ENCODE measurements at places on chromosomes 3 and 15.

GRCh38 chr3:130900959-130901358 lies 7.1 kb downstream of the ATP2C1 start:
- DNase-seq: no peak

- peak; percentile 6 for DNase-seq
These were observed at the start of gene STXBP5L for GRCh38 chr3:120908030-120908794. STXBP5L (plus strand) TSS chr3:120908205; CDS start chr3:120909579, 1,374 bp downstream.

DNA sequence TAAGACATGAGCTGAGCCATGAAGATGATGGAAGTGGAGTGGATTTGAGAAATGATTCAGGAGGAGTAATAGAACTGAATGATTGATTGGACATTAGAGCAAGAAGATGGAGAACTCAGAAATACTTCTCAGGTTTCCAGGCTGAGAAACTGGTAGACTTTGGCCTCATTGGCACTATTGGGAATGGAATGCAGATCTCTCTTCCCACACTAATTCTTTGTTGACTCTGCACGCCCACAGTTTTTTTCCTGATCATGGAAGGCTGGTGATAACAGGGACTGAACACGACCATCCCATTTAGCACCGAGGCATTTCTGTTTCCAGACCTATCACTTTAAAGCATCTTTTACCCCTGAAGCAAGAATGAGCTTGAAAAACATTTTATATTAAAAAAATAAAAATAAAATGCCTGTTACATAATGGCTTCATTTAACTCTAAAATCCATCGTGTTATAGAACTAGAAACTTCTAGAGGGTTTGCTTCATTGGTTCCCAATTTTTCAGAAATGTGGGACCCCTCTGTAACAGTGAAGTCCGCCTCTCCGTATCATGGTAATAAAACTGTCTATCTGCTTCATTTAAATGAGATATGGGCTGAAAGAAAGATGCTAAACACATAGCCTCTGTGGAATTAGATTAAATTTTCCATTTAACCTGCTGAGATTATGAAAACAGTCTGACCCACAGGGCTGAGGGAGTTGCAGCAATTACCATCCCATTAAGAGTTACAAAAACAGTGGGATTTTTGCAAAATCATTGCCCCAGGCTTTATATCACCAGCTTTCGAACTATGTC lies 562.0 kb upstream of the CFAP20DC start:
- no peak for DNase-seq

DNA sequence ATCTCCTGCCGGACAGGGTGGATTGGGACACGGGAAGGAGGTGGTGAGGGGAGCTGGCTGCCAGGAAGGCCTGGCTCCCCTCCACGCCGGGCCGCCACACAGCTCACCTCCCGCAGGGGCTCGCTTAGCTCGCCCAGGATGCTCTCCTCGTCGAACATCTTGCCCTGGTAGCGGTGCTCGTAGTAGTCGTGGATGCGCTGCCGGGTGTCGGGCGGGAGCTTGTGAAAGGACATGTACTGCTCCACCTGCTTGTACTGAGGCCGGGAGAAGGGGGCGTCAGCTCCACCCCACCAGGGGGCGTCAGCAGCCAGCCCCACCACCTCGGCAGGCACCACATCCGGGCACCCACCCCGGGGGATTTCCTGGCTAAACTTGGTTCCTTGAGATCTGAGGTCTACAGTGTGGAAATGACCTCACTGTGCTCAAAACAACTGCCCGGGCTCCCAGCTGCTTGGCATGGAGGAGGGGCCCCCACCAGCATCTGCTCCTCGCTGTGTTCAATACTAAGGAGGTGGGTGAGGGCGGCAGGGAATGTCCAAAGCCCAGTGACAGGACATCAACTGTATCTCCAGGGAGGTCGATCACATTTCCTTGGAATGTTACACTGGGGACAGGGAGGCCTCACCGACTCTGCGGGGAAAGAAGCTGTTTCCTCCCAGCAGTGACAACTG lies 43.4 kb downstream of the HCN4 start:
- DNase-seq: no peak

- DNase-seq: no peak
These were observed 17.0 kb upstream of the AVEN start for GRCh38 chr15:34055868-34056595.

GRCh38 chr15:83039206-83039605 lies 27.8 kb upstream of the C15orf40 start:
- DNase-seq: no peak

DNA sequence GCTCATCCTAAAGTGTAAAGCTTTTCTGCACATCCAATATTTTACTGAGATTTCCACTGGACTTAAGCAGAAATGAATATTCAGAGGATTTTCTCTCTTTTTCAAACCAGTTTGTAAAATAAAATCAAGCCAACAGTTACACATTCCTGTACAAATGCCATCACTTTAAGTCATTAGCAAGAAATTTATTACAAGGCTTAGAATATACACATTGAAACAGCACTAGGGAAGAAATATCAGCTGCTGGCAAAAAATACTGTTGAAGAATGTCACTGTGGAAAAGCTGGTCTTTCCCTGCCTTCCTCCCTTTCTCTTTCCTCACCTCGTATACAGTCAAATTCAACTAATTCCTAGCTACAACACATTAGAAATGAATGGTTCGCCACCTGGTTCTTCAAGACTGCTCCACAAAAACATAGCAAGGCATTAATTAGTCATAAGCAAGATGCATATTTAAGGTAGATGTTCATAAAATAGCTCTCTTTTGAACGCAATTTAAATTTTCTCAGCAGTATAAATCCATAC lies 21.3 kb downstream of the PLOD2 start:
- no peak for DNase-seq

GRCh38 chr3:132228923-132229322 lies 88.3 kb upstream of the ACP3 start:
- DNase-seq: no peak

- no peak for DNase-seq
These were observed 30.9 kb downstream of the C3orf18 start for GRCh38 chr3:50536471-50537180.

GRCh38 chr3:130870423-130870822 lies 23.5 kb upstream of the ATP2C1 start:
- DNase-seq: no peak
